HCT116 (cell line): ENCODE measurements at places on chromosomes 13 and 19. TPM values are rescaled to one million over a fixed set of nuclear protein-coding genes. Genes with fewer than 3 reads are reported as not detected.

PGLYRP2 gene
- total RNA-seq, result not detected

KLK8 gene
- 92.8 TPM for total RNA-seq

ZNF808 gene
- total RNA-seq, result 15.4 TPM

GRCh38 chr13:43905435-43906031 lies 25.8 kb downstream of the LACC1 start:
- DNase-seq, result peak; percentile 58
- no peak overlapping the region for H3K4me3 ChIP-seq
- H3K36me3 ChIP-seq, result no peaks in the 10 kb centered on the region
- no peak overlapping the region for H3K27ac ChIP-seq

- H3K4me1 ChIP-seq, result no peaks in the 10 kb centered on the region
- no peak for DNase-seq
- H3K27ac ChIP-seq, result no peak overlapping the region
- H3K36me3 ChIP-seq, result peaks cover 3% of the 10 kb centered on the region; the same call in 1 of the 2 replicates
- no peak overlapping the region for H3K4me3 ChIP-seq
- H3K27me3 ChIP-seq, result no peaks in the 10 kb centered on the region
These were observed 61.5 kb downstream of the ESD start for GRCh38 chr13:46735425-46735824.

DNA sequence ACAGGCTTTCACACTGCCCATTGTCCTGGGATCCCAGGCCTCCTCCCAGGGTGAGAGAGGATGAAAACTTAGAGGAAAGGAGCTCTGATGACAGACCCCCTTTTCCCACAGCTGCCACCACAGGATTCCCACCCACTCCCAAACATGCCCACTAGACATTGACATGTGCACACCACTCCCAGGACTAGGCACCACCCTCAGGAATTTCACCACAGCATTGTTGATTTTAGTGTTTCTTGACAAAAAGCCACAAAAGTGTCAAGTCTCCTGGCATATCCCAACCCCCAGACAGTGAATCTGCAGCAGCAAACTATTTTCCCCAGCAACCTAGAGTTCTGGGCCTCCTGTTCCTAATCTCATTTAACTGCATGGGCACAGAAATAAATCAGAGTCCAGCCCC lies 10.1 kb downstream of the ZNF714 start:
- no peaks in the 10 kb centered on the region for H3K27me3 ChIP-seq
- H3K4me1 ChIP-seq, result no peaks in the 10 kb centered on the region
- no peak overlapping the region for H3K4me3 ChIP-seq
- no peak for DNase-seq
- peaks cover 2% of the 10 kb centered on the region; the same call in 1 of the 2 replicates for H3K36me3 ChIP-seq

DNA sequence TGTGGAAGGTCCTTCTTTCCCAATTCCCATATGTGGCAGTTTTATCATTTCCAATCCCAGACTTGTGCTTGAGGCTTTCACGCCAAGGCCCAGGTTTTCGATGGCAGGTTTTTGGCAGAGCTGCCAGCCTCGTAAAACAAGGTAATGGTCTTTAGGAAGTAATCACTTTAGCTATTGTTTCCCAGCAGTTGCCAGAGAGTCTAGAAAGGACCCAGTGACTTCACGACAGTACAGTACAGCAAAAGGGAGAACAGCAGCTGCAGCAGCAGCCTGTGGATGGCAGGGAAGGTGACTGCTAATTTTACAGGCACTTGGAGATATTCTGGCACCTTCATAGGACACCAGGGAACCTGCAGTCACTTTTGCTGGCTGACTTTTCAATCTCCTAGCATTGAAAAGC lies 291.6 kb upstream of the MAB21L1 start:
- H3K36me3 ChIP-seq, result no peaks in the 10 kb centered on the region
- no peak for DNase-seq
- H3K27ac ChIP-seq, result no peak overlapping the region
- H3K4me3 ChIP-seq, result no peak overlapping the region
- no peaks in the 10 kb centered on the region for H3K4me1 ChIP-seq

DNA sequence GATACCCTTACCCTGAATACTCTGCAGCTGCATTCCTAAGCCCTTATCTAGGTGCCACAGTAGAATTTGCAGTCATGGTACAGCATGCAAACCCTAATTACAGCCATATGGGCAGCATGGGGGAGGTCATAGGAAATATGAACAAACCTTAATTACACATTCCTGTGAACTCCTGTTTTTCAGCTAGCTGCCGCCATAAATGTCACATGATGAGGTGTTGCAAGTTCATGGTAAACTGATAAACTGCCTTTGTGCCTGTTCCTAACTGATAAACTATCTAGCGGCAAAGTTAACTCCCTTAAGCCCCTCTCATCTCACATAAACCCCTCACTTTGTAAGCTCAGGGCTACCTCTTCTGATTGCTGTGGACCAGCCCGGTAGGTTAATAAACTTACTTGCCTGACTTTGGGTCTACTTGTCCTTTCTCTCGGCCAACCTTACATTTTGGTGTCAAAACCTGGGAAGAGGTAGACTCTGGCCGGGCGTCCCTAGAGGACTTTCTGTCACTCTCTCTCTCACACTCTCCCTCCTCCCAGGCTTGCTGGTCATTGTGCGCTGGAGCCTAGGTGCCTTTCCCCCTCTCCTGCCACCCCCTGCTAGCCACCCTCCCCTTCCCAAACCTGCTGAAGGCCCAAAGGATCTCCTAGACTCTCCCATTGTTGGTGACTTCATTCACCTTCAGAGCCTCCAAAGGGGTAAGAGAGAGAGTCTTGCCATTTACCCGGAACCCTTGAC lies 43.3 kb downstream of the ZNF93 start:
- DNase-seq, result no peak
- no peaks in the 10 kb centered on the region for H3K36me3 ChIP-seq
- no peak overlapping the region for H3K27ac ChIP-seq
- H3K4me1 ChIP-seq, result no peaks in the 10 kb centered on the region
- H3K27me3 ChIP-seq, result no peaks in the 10 kb centered on the region

- no peaks in the 10 kb centered on the region for H3K4me1 ChIP-seq
- H3K27me3 ChIP-seq, result no peaks in the 10 kb centered on the region
- no peak for DNase-seq
- no peak overlapping the region for H3K27ac ChIP-seq
These were observed 73.0 kb upstream of the OXGR1 start for GRCh38 chr13:97067017-97067895.

DNA sequence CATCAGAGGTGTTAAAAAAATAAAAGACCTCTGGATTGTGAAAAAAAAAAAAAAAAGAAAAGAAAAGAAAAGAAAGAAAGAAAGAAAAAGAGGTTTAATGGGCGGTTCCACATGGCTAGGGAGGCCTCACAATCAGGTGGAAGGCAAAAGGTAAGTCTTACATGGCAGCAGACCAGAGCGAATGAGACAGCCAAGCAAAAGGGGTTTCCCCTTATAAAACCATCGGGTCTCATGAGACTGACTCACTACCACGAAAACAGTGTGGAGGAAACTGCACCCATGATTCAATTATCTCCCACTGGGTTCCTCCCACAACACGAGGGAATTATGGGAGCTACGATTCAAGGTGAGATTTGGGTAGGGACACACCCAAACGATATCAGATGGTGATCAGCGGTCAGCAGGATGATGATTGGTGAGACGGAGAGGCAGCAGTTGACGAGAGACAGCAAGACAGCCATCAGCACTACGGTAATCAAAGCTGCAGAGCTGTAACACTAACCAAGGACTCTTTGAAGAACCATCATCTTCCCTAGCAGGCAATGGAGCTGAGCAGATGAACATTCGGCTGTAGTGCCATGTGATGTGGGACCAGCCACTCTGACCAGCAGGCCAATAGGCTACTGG lies 3.9 kb upstream of the CD209 start:
- H3K36me3 ChIP-seq, result no peaks in the 10 kb centered on the region
- no peak for DNase-seq
- H3K4me1 ChIP-seq, result no peaks in the 10 kb centered on the region
- no peaks in the 10 kb centered on the region for H3K27me3 ChIP-seq
